ENCODE measurements at places on chromosomes 7 and 10. TPM values are rescaled to one million over a fixed set of nuclear protein-coding genes. Genes with fewer than 3 reads are reported as not detected.

- H3K27ac ChIP-seq = peak overlapping the region; percentile 97
- H3K4me1 ChIP-seq = peaks cover 51% of the 10 kb centered on the region
- H3K27me3 ChIP-seq = no peaks in the 10 kb centered on the region
- DNase-seq = no peak
These were observed 42.5 kb downstream of the PPP1R3C start for GRCh38 chr10:91590142-91590903.

DNA sequence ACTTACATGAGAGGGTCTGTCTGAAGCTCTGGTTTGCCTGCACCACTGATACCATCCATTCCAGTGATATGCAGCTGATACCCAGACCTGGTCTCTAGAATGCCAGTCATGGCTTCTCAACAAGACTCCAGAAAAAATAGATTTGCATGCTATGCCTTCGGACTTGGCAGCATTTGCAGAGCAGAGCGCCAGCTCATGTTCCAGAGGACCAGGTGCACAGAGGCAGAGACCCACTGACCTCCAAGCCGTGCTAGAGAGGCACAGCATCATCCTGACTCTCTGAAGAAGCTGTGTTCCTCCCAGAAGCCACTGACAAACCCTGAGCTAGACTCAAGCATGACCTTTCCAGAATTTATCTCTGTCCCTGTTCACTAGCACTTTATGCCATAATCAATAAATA, 6.9 kb upstream of the PRKAG2 start:
- H3K27ac ChIP-seq = no peak overlapping the region
- H3K36me3 ChIP-seq = no peaks in the 10 kb centered on the region
- peaks cover 64% of the 10 kb centered on the region for H3K27me3 ChIP-seq
- DNase-seq = no peak
- H3K4me1 ChIP-seq = no peaks in the 10 kb centered on the region

GRCh38 chr10:132465193-132465888, 68.3 kb downstream of the PWWP2B start:
- DNase-seq = no peak
- no peaks in the 10 kb centered on the region for H3K36me3 ChIP-seq
- no peaks in the 10 kb centered on the region for H3K27me3 ChIP-seq
- H3K4me3 ChIP-seq = no peak overlapping the region

DNA sequence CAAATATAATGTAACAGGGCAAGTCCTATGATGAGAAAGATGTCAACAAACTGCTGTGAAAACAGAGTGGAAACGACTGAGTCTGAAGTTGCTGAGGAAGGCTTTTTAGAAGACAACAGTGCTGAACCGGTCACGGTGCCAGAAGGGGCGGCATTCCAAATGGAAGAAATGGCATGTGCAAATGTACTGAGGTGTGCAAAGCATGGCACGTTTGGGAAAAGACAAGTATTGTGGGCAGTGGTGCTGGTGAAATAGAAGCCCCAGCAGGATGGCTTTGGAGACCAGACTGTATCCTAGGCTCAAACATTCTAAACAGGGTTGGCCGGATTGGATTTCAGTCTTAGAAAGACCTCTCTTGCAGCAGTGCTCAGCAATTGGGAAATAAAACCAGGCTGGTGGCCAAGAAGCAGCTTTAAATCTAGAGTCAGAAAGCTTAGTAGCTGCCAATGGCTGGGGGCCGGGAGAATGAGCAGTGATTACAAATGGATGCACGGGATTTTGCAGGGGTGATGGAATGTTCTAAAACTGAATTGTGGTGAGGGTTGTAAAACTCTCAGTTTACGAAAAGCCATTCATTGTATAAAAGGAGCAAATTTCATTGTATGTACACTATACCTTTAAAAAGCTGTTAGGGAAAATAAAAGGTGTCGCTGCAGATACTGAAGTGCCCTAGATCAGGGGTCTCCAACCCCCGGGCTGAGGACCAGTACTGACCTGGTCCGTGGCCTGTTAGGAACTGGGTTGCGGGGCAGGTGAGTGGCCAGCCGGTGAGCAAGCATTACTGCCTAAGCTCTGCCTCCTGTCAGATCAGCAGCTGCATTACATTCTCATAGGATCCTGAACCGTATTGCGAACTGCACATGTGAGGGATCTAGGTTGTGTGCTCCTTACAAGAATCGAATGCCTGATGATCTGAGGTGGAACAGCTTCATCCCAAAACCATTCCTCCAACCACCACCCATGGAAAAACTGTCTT, 141.6 kb downstream of the HIBADH start:
- no peaks in the 10 kb centered on the region for H3K4me1 ChIP-seq
- DNase-seq = no peak

DNA sequence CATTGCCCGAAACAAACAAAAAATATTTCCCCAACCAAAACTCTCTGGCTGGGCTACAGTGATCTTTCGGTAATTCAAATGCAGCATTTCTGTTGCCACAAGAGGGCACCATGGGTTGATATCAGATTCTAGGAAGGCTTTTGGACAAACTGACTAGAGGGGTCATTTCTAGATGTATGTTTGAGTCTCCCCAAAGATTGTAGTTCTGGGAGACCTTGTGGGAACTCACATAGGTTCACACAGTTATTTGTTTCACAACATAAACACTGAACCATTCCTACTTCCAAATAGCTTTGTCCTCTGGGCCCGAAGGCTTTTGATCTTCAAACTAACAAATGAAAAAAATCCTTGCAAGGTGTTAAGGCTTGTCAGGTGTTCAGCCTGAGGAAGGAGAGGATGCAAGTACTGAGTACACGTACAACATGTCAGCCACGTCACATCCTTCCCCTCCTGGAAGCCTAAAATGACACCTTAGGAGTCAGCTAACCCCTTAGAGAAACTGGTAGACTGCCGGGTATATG, 37.0 kb upstream of the IL15RA start:
- peak overlapping the region; percentile 40 for H3K4me3 ChIP-seq
- H3K4me1 ChIP-seq = no peaks in the 10 kb centered on the region
- no peak overlapping the region for H3K27ac ChIP-seq
- DNase-seq = peak; percentile 52

The NDUFB8 gene
- polyA plus RNA-seq = 340 TPM

The CCDC186 gene
- polyA plus RNA-seq = 1.6 TPM

Data from SK-N-SH (cell line).